Transverse colon (tissue), 4 donors: ENCODE measurements at places on chromosomes 5 and 9. TPM values are rescaled to one million over a fixed set of nuclear protein-coding genes. Genes with fewer than 3 reads are reported as not detected.

CATSPER3 gene
- total RNA-seq = 1.1 TPM

CCL21 gene
- 62.7 TPM for total RNA-seq

UGT3A2 gene
- total RNA-seq = 0.48 TPM

GRCh38 chr5:156594406-156594805 lies 255.7 kb upstream of the PPP1R2B start:
- DNase-seq = no peak
